Heart left ventricle (tissue), 16 donors: ENCODE measurements at places on chromosomes 2 and 18.

DNA sequence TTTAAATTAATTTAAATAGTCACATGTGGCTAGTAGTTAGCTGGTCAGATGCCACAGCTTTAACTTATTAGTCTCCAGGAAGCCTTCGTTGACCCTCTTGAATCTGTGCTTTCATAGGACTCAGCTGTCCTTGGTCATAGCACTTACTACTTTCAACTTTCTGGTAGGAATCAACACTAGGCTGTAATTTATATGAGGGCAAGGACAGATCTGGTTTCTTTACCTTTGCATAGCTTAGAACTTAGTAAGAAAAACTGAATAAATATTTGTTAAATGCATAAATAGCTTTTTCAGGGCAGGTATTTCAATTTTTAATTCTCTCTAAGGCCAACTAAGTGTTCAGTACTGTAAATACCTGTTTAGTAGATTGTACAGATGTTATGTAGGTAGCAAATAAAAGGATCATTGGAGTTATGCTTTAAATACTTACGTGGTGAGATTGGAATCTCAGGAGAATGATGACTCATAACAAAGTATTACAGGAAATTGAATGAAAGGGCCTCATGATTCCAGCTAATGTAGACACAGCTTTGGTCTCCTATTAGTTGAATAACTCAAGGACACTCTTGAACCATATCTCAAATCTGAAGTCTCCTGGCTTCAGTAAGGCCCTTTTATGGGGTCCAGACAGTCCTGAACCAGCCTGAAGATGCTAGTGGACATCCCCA lies 2.6 kb downstream of the CLIP4 start:
- H3K4me1 ChIP-seq = no peaks in the 10 kb centered on the region
- no peak overlapping the region for H3K4me3 ChIP-seq
- no peak overlapping the region for H3K27ac ChIP-seq

DNA sequence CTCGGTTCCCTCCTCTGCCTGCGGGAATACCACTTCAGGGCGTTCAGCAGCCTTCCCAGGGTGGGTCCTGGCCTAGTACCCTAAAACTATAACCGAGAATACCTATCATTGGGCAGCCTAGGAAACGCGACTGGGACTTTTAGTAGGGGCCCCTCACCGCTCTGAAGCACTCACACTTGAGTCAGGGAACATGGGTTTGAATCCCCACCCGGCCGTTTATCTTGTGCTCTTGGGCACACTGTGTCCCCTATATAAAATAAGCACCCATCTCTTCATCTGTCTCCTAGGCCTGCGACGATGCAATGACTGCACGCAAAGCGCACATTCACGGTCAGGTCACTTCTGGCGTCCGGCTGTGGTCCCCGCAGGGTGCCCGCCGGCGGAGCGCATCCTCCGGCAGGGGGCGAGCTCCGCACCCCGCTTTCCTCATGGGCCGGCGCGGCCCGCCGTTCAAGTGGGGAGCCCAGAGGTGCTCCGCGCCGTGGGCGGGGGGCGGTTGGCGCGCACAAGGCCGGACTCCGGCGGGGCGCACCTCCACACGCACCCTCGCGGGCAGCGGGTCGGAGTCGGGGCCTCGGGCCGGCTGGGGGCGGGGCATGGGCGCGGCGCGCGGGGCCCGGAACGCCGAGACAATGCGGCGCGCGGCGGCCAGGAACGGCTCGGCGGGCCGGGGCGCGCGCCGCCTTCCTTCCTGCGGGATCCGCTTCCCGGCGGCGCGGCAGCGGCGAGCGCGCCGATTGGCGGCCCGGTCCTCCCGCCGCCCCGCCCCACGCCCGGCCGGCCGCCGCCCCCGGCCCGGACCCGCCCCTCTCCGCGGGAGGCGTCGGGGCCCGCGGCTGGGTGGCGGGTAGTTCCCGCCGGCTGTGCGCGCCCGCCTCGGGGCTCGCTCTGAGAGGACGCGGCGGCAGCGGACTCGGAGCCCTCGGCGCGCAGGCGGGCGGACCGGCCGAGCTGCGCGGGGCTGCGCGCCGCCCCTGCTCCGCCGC lies at the start of gene ASAP2:
ASAP2 (plus strand) TSS at position 850 of the 986 bp plus-strand sequence. CDS start 293 bp downstream, outside the sequence.
- H3K36me3 ChIP-seq = no peaks in the 10 kb centered on the region
- H3K27me3 ChIP-seq = no peaks in the 10 kb centered on the region
- H3K4me3 ChIP-seq = peak within 1 kb of the TSS; percentile 83
- H3K27ac ChIP-seq = peak within 1 kb of the TSS; percentile 87

- H3K4me1 ChIP-seq = peaks cover 19% of the 10 kb centered on the region
- no peak overlapping the region for H3K27ac ChIP-seq
- H3K27me3 ChIP-seq = no peaks in the 10 kb centered on the region
- no peaks in the 10 kb centered on the region for H3K36me3 ChIP-seq
- H3K4me3 ChIP-seq = no peak overlapping the region
Observed at GRCh38 chr2:96930351-96931010, 55.9 kb downstream of the FAM178B start.

DNA sequence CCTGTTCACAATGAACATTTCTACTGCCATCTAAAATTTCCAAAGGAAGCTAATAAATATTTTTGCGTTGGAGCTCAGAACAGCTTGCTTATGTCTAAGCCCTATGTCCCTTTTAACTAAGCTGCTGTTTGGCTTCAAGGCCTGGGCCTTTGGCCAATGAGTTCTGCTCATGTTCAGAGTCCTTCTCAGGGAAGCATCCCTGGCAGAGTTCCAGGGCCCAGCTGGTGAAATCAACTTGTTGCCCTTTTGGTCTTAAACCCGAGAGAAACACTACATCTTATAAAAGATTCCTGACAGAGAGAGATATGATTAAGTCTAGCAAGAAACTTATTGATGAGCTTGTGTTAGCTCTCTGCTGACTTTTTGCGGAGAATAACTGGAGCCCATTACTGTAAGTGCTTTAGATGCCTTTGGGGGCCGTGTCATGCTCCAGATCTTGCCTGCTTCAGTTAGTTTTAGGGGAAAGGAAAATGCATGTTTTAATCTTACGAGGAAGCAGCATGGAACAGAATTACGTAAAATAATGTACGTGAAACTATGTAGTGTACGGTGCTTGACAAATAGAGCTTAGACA lies 102.5 kb upstream of the NOSTRIN start:
- no peak overlapping the region for H3K4me3 ChIP-seq
- DNase-seq = peak; percentile 89
- H3K27ac ChIP-seq = no peak overlapping the region
- H3K27me3 ChIP-seq = no peaks in the 10 kb centered on the region
- no peaks in the 10 kb centered on the region for H3K36me3 ChIP-seq

- H3K27ac ChIP-seq = no peak overlapping the region
- DNase-seq = no peak
- no peaks in the 10 kb centered on the region for H3K36me3 ChIP-seq
- no peaks in the 10 kb centered on the region for H3K4me1 ChIP-seq
Observed at GRCh38 chr18:57014772-57015413, 132.0 kb upstream of the BOD1L2 start.

- no peaks in the 10 kb centered on the region for H3K27me3 ChIP-seq
- H3K36me3 ChIP-seq = no peaks in the 10 kb centered on the region
- no peaks in the 10 kb centered on the region for H3K4me1 ChIP-seq
- no peak for DNase-seq
Observed at GRCh38 chr2:128695646-128696220, 377.1 kb upstream of the HS6ST1 start.

GRCh38 chr18:28189400-28190239 lies 12.7 kb upstream of the CDH2 start:
- no peak for DNase-seq
- no peaks in the 10 kb centered on the region for H3K27me3 ChIP-seq
- H3K4me3 ChIP-seq = no peak overlapping the region

DNA sequence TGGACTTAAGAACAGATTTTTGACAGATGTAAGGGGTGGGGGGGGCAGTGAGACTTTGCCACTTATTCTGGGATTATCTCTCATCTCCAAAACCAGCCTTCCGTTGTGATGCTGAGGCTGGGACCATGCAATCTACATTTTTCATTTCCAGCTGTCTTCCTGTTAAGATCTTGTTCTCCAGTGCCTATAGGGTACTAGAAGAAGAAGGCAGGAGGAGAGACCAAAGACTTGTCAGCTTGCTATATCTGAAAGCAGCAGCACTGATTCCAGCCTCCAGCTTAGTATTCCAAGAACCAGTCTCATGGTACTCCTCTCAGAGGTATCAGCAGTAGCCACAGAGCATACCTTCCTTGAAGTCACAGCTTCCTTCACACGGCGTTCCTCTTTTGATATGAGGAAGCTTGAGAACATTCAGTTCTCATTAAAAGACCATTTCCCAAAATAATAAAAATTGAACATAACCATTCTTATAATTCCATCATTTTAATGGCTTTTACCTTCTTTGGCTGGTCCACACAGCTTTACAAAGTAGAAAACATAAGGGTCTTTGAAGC lies 49.8 kb downstream of the USP34 start:
- no peak for DNase-seq
- H3K4me1 ChIP-seq = peaks cover 44% of the 10 kb centered on the region
- no peak overlapping the region for H3K27ac ChIP-seq
- peaks cover 4% of the 10 kb centered on the region for H3K36me3 ChIP-seq
- no peaks in the 10 kb centered on the region for H3K27me3 ChIP-seq

- DNase-seq = no peak
- H3K4me1 ChIP-seq = no peaks in the 10 kb centered on the region
- no peaks in the 10 kb centered on the region for H3K27me3 ChIP-seq
- H3K4me3 ChIP-seq = no peak overlapping the region
Observed at GRCh38 chr2:227788561-227789018, 25.1 kb upstream of the CCL20 start.

DNA sequence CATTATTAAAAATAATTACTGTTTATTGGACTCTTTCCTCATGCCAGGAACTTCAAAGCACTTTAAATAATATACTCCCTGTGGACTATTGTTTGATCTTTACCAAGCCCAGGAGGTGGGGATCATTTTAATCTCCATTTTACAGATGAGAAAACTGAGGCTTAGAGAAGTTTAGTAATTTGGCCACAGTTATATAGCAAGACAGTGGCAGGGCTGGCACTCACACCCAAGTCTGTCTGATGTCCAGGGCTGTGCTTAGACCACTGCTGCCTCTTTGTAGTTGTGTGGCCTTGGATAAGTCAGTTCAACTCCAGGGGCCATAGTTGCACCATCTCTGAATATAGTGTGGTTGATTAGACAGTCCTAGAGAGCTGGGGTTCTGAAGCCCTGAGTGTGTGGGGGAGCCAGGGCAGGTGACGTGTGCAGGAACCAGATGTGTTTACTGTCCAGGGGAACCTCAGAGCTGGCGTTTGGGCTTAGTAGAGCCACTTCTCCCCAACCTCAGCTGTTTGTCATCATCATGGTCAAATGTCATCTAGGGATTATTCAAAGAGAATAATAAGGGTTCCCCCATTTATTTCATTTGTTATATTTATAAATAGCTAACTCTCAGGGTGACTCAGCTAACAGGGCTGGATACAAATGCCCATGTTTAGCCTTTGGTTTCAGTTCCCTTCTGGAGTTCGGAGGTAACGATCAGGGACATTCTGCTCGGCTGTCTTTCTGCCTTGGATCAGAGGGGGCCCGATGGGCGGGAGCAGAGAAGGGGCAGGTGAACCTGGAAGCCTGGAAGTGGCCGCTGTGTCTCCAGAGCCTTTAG lies 68.0 kb downstream of the BOLA3 start:
- no peak overlapping the region for H3K27ac ChIP-seq
- no peaks in the 10 kb centered on the region for H3K27me3 ChIP-seq
- peaks cover 23% of the 10 kb centered on the region for H3K4me1 ChIP-seq

- no peak for DNase-seq
- no peaks in the 10 kb centered on the region for H3K36me3 ChIP-seq
- no peak overlapping the region for H3K4me3 ChIP-seq
- no peaks in the 10 kb centered on the region for H3K27me3 ChIP-seq
- no peak overlapping the region for H3K27ac ChIP-seq
- peaks cover 47% of the 10 kb centered on the region for H3K4me1 ChIP-seq
Observed at GRCh38 chr2:105808423-105809096, 63.8 kb downstream of the NCK2 start.

DNA sequence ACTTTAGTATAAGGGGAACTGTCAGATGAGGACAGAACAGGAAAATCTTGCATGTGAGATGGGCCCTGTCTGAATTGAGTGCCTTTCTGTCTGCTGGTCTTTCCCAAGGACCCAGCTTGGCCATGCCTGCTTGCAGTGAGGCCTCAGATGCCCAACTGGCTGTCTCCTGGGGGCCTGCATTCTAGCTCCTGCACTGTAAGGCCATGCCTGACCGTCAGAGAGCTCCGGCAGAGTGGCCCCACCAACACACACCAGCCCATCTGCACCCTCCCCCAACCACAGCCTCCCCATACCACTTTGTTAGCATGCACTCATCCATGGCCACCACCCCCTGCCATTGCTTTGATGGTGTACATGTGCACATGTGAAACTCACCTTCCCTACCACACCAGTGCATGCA lies 190.4 kb upstream of the RPRM start:
- no peak overlapping the region for H3K4me3 ChIP-seq
- H3K27ac ChIP-seq = no peak overlapping the region
- no peak for DNase-seq
- H3K4me1 ChIP-seq = no peaks in the 10 kb centered on the region
- H3K27me3 ChIP-seq = no peaks in the 10 kb centered on the region
- H3K36me3 ChIP-seq = no peaks in the 10 kb centered on the region

- DNase-seq = no peak
- peaks cover 21% of the 10 kb centered on the region for H3K36me3 ChIP-seq
- no peaks in the 10 kb centered on the region for H3K4me1 ChIP-seq
- no peaks in the 10 kb centered on the region for H3K27me3 ChIP-seq
- no peak overlapping the region for H3K4me3 ChIP-seq
Observed at GRCh38 chr18:49094979-49095632, 144.3 kb upstream of the SMAD7 start.

- H3K4me1 ChIP-seq = no peaks in the 10 kb centered on the region
- H3K36me3 ChIP-seq = no peaks in the 10 kb centered on the region
- H3K27ac ChIP-seq = no peak overlapping the region
- no peaks in the 10 kb centered on the region for H3K27me3 ChIP-seq
- DNase-seq = no peak
Observed at GRCh38 chr2:138274421-138275291, 226.9 kb upstream of the SPOPL start.

DNA sequence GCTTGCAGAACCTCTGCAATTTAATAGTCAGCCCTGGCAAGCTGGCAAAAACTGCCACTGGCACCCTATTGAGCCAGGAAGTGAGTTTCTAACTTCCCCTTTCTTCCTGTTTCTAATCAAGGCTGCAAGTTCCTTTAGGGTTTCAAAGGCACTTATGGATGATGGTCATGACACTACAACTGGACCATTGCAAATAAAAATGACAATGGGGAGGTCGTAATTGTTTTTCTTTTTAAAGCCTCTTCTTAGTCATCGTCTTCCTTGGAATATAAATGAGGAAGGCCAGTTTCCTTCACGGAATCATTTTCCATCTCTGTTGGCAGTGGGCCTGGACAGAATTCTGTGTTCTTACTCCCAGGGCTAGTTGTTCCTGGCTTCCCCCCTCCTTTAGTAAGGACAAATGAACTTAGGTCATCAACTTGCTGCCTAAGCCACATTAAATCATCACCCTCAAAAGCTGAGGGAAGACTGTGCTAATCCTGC lies 35.8 kb downstream of the SH3RF3 start:
- no peaks in the 10 kb centered on the region for H3K27me3 ChIP-seq
- H3K36me3 ChIP-seq = no peaks in the 10 kb centered on the region
- DNase-seq = no peak
- no peak overlapping the region for H3K27ac ChIP-seq

- no peaks in the 10 kb centered on the region for H3K4me1 ChIP-seq
- no peaks in the 10 kb centered on the region for H3K36me3 ChIP-seq
- H3K27ac ChIP-seq = no peak overlapping the region
- no peaks in the 10 kb centered on the region for H3K27me3 ChIP-seq
- DNase-seq = no peak
Observed at GRCh38 chr2:75170889-75171288, 28.4 kb downstream of the TACR1 start.
